ENCODE measurements at places on chromosomes 4 and X.

DNA sequence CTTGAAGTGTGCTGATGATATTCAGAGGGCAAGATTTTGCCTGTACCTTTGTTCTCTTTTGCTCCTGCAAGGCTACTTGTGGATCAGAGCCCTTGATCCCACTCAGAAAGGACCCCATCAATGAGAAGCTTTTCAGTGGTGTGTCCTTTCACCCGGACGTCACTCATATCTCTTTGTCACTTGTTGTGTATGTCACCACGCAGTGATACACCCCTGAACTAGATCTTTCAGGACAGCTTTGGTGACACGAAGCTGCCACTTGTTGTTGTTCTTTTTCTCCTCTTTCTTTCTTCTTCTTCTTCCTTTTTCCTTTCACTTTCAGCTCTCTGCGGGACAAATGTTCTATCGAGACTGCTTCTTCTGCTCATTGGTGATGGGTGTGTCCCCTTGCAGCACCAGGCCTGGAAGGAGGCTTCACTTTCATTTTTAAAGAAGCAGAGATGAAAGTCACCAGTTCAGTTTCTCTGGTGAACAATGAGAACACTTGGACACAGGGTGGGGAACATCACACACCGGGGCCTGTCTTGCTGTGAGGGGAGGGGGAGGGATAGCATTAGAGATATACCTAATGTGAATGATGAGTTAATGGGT is 83.6 kb downstream of the NBDY start:
- DNase-seq = no peak

DNA sequence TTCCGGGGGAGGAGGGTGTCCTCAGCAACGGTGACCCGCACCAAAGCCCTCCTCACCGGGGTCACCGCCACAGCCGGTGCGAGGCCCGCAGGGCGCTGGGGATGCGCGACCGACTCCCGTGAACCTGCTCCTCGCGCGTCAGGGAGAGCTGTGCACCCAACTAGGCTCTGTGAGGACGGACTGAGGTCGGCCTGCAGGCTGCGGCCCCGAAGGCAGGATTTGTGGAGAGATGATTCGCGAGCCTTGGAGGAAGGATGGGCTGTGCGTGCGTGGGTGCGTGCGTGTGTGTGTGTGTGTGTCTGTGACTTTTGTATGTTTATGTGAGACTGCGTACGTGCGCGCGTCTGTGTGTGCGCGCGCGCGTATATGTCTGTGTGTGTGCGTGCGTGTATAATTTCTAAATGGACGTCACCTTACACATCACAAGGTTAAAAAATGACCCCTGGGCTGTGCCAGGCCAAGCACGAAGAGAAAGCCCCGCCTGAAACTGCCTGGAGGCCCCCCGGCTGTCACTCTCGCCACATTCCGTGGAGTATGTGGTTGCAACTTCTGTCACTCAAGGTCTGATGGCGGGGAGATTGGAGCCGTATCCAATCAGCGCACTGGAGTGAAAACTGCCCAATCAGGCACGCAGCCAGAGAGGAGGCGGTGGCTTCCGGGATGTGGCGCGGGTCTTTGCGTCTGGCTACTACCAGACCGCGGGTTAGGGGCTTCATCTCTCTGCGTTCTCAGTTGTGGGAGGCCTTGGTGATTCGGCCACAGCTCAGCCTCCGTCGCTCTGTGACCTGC is at the start of gene ZNF141:
TSS of gene ZNF141 (plus strand) at position 672 of the 789 bp plus-strand sequence. CDS start 170 bp downstream, outside the sequence.
- DNase-seq = peak; percentile 97

- no peak for DNase-seq
Observed at GRCh38 chrX:110504947-110505346, 146.3 kb downstream of the RTL9 start.

- DNase-seq = no peak
Observed at GRCh38 chrX:129058405-129058804, 464.9 kb downstream of the SMARCA1 start.

- peak; percentile 66 for DNase-seq
Observed at GRCh38 chrX:24341795-24342194, 18.6 kb upstream of the SUPT20HL1 start.

GRCh38 chr4:157291071-157291470 is 70.5 kb downstream of the GRIA2 start:
- peak; percentile 41 for DNase-seq

All from foreskin fibroblast (primary cell).